Non-pigmented ciliary epithelial cell (primary cell): ENCODE measurements at places on chromosomes 2 and 18.

GRCh38 chr18:59945544-59945943 lies 45.7 kb downstream of the PMAIP1 start:
- DNase-seq, result no peak

- no peak for DNase-seq
Observed at GRCh38 chr18:35289293-35289692, 736 bp downstream of the ZSCAN30 start.

- no peak for DNase-seq
Observed at GRCh38 chr2:210189452-210190138, 18.4 kb upstream of the KANSL1L start.

GRCh38 chr2:177784745-177785067 lies 287.9 kb downstream of the PDE11A start:
- no peak for DNase-seq

GRCh38 chr18:28127228-28127627 lies 49.7 kb downstream of the CDH2 start:
- no peak for DNase-seq

DNA sequence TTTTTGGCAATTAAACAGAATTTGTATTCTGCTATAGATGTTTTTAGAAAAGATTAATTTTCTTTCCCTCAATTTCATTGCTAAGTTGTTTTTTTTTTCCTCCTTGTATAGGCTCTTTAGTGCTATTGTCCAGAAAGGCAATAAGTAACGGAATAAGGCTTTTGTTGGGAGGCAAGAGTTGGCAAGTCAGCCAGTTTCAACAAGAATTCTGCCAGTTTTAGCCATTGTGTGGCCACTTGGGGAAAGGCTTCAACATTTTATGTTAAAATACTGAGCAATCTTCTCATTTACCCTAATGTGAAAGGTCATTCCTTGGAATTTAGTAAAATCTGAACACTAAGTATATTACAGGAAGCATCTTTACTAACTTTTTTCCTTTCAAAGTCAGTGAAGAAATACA lies 9.6 kb downstream of the CALCRL start:
- no peak for DNase-seq

- no peak for DNase-seq
Observed at GRCh38 chr2:82641598-82642180, 1817.4 kb downstream of the SUCLG1 start.

DNA sequence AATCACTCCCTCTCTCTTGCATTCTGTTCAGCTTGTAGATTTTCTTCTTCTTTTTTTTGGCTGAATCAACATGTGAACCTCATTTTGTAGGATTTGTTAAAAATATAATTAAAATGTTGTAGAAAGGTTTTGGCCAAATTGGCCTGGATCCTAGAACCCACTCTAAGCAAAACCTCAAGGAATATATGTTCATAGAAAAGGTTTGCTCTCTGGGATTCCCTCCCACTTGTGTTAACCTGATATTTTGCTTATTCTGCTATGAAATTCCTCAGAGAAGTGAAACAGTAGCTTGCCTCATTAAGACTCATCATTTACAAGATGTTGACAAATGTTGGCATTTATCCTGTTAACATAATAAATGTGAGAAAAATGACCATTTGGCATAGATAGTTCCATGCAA lies 456.7 kb downstream of the TMEM182 start:
- DNase-seq, result no peak

DNA sequence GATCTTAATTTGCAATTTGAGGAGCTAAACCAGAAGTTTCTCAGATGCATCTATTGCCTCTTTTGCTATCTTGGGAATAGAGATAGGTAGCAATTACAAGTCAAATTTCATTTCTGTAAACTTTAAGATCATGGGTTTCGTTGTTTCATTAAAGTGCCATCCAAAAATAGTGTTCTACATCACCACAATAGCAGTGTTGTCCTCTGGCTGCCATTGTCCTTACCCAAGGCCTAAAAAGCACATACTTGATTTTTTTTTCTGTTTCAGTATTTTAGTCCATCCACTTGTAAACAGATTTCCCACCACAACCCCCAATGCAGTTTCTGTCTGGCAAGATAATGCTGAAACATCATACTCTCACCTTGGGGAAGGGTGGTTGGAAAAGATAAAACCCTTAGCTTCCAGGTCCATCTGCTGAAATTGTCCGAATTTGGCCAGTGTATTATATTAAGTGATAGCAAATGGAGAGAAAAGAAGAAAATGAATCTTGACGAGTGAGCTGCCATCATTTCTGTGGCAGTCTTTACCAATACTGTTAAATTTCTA lies 136.2 kb downstream of the LCLAT1 start:
- no peak for DNase-seq

DNA sequence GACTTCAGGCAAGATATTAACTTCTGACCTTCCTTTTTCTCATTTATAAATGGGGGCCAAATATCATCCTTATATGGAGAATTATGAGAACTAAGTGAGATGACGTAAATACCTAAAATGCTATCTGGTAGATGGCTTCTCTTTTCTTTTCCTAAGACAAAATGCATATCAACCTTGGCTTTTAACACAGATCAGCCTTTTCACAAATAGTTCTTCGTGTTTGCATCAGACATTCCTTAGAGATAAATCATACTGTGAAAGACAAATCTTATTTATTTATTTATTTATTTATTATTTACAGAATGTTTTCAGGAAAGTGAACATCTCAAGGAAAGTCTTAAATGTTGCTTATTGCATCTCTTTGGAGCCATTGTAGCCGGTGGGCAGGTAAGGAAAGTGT lies 62.8 kb downstream of the NBEAL1 start:
- DNase-seq, result no peak

GRCh38 chr2:98089941-98090340 lies 3.0 kb downstream of the VWA3B start:
- no peak for DNase-seq

DNA sequence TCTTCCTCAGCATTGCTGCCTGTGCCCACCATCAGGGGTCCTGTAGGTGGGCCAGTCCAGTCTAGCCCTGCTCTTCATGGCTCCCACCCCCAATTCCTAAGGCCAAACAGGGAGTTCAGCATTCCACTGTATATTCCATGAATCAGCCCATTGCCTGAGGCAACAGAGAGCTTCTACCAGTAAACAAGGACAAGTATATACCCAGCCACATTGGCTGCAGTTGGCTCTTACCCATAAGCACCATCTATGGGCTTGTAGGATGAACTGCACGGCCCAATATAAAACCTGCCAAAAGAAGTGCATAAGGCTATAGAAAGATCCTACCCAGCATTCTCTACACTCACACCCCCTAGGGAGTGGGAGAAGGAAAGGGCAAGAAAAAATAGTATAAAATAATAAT lies 95.1 kb upstream of the SALL3 start:
- DNase-seq, result no peak

- DNase-seq, result no peak
Observed at GRCh38 chr18:49904871-49905555, 91.7 kb upstream of the ACAA2 start.

DNA sequence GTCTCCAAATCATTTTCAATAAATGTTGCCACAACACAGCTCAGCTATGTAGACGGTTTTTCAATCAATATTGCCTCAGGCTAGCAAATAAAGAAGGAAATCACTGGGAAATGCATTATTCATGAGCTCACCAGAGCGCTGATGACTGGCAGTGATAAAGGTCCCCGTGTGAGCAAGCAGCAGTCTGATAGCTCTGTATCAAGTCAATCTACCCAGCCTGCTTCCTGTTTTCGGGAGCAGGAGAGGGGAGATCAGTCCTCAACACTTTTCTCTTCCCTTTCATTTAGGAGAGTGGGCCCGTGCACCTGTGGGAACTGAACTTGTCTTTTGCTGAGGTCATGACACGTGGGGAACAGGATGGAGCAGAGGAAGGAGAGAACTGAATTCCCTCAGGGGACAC lies 253.9 kb upstream of the SIX2 start:
- DNase-seq, result no peak

GRCh38 chr18:49274188-49274714 lies 186.2 kb downstream of the DYM start:
- no peak for DNase-seq

- DNase-seq, result no peak
Observed at GRCh38 chr18:79525556-79526467, 130.1 kb downstream of the NFATC1 start.

- no peak for DNase-seq
Observed at GRCh38 chr18:65955747-65956146, 204.9 kb downstream of the CDH7 start.

GRCh38 chr18:78955051-78955450 lies 24.6 kb upstream of the SALL3 start:
- no peak for DNase-seq

DNA sequence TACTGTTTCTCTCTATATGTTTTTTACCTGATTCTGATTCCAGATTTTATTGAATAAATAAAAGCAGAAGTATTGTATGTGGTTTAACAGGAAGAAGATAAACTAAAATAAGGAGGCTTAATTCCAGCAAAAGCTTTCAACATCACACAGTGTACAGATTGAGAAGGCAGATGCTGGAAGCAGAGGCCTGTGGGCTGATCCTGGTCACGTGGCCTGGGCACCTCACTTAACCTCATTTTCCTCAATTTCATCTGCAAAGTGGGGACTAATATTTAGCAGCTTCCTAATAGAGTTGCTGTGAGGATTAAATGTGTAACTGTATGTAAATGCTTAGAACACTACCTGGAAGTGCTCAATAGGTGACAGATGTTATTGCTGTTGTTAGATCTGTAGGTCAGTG lies 58.0 kb downstream of the CDCA7 start:
- no peak for DNase-seq

DNA sequence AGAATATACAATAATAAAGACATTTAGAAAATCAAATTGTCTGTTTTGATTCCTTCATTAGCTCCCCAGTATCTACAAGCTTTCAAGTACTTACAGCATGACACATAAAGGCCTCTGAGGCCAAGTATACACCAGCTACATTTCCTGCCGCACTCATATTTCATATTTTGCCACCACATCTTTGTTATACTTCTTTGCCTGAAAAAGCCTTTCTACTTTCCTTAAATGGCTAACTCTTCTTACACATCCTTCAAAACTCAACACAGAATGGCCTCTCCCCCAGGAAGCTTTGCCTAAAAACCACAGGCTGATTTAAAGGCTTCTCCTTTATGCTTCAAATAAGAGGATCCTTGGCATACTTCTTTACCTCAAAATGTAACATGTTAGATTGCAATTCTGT lies 4.5 kb downstream of the STK17B start:
- DNase-seq, result no peak

DNA sequence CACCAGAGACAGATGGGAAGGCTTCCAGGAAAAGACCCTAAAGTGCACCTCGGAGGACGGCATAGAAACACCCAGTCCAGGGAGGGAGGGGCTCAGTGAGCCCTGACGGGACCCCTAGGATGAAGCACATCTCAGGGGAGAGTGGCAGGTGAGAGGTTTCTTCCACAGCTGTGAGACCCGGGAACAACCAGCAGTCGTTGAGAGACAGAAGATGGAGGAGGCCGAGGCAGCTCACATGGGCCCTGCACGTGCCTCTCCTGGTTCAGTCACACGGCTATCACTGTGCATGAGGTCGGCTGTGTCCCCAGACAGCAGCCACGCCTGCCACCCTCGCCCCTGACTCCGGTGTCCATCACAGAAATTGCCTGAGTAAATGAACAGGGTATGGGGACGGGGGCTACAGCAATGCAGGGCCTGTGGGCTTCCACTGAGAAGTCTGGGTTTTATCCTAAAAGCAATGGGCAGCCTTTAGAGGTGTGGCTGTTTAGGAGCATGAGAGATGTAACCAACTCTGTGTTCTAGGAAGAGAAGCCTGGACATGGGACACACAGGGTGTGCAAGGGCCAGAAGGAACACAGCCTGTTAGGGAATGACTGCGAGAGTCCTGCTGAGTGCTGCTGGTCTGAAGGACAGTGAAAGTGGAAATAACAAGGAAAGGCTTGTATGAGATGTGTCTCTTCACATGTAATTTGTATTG lies 102.0 kb downstream of the TMEM18 start:
- no peak for DNase-seq

DNA sequence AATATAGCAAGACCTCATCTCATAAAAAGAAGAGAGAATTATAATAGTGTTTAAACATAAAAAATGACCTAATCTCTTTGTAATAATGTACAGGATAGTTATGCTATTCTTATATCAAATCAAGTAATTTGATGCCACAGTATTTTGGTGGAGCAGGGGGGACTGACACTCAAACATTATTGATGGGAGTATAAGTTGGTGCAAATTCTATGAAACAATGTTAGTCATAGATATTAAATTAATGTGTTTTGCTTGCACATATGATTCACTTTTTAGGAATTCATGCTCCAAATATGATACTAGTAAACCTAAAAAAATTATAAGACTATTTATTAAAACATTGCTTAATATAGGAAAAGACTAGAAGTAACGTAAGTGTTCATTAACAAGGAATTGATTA lies 256.1 kb upstream of the SYT4 start:
- no peak for DNase-seq

GRCh38 chr18:13265911-13266217 lies 47.3 kb downstream of the LDLRAD4 start:
- DNase-seq, result no peak

DNA sequence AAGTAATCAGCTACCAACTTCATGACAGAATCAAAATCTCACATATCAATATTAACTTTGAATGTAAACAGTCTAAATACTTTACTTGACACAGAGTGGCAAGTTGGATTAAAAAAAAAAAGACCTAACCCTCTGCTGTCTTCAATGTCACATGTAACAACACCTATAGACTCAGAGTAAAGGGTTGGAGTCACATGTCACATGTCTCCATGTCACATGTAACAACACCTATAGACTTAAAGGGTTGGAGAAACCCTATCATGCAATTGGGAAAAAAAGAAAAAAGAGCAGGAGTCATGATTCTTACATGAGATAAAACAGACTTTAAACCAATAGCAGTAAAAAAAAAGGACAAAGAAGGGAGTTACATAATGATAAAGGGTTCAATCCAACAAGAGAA lies 665.3 kb upstream of the LRRTM1 start:
- no peak for DNase-seq

DNA sequence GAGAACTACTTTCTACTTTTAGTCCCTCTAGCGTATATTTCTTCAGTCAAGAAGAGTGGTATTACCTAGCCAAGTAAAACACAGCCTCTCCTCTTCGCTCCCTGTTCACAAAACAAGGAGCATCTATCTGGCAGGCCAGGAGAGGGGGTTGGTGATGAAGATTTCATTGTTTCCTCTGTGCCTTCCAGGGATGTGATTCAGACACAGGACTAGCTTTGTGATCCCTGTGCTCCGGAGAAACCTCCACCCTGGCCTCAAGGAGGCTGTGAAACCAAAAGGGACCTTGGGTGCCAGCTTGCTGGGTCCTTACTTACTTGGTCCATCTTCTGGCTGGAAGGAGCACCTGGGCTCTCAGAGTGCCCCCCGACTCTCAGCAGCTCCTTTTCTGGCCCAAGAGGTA lies 5.7 kb downstream of the RHOB start:
- no peak for DNase-seq
